ENCODE measurements at places on chromosomes 7 and 10.

GRCh38 chr7:55570218-55570873 is 2.0 kb downstream of the VOPP1 start:
- DNase-seq = no peak

- DNase-seq = no peak
These were observed 108.7 kb downstream of the TYW1 start for GRCh38 chr7:67105377-67105776.

- DNase-seq = no peak
These were observed 135.4 kb upstream of the SEMA3D start for GRCh38 chr7:85322252-85322651.

GRCh38 chr10:82934947-82935346 is 1060.0 kb downstream of the NRG3 start:
- DNase-seq = no peak

Data from NCI-H2227 treated with DMSO at 0.1 percent for 48 hours (cell line).